ENCODE measurements at places on chromosomes 16 and 17.

GRCh38 chr16:55532227-55532626, 23.4 kb downstream of the LPCAT2 start:
- no peak for DNase-seq

DNA sequence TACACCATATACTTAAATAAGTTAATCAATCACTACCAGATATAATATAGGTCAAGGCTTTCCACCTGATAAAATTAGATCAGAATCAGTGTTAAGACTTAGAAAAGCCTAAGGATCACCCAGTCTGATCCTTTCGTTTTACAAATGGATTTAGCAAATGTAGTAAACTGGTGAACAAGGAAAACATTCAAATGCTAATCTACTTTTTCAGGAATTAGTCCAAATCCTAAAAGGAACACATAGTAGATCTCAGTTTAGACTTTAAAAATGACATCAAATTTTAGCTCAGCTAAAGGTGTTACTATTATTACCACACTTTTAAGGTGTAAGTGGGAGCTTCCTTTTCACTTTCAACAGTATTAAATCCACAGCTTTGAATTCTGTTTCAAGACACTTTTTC, 12.0 kb downstream of the PHLPP2 start:
- no peak for DNase-seq

- DNase-seq, result no peak
These were observed 821 bp downstream of the SOCS7 start for GRCh38 chr17:38352245-38353085.

DNA sequence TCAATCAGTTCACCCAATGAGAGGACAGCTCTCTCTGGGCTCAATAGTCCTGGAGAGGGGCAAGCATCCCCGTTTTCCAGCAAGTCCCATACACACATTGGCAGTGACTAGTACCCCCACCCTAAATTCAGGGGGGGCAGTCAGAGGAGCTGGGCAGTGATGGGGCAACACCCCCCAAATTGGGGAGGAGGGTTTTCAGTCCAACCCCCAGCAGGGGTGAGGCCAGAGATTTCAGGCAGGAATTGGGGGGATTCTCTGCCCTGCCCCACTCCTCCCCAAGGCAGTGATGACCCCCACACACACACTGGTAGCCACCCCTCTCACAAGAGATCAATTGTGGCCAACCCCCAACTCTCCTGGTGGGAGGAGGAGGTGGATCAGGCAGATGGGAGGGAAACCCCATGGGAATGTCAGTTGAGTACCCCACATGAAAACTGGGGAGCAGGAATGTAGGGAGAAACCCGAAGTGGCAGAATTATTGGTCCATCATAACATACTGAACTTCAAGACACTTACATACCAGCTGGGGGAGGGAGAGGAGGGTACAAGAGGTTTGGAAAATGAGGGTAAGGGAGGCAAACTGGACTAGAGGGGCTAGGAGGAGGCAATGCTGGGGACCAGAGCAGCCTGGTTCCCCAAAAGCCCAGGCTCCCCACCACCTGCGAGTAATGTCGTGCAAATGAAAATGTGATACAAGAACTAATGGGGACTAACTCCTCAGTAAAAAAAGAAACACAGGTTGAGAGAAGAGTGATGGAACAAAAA, 3.1 kb downstream of the VAMP2 start:
- no peak for DNase-seq

GRCh38 chr17:57915544-57915943, 39.7 kb downstream of the CUEDC1 start:
- no peak for DNase-seq

- DNase-seq, result no peak
These were observed 45.4 kb downstream of the CHD9 start for GRCh38 chr16:53100131-53100748.

GRCh38 chr16:87541147-87541871, 48.5 kb upstream of the ZCCHC14 start:
- DNase-seq, result peak; percentile 3

- DNase-seq, result no peak
These were observed 9.9 kb downstream of the ANKRD40 start for GRCh38 chr17:50697663-50698272.

- DNase-seq, result no peak
These were observed 1.7 kb downstream of the RPRML start for GRCh38 chr17:46977348-46977747.

Data from caudate nucleus (tissue), 63 donors.